ENCODE measurements at places on chromosomes 6 and 20. TPM values are rescaled to one million over a fixed set of nuclear protein-coding genes. Genes with fewer than 3 reads are reported as not detected.

GRCh38 chr6:150527100-150527499 is 72.6 kb upstream of the PLEKHG1 start:
- no peak for DNase-seq

- DNase-seq = no peak
Measured at GRCh38 chr20:37413379-37413778, 67.4 kb downstream of the SRC start.

- no peak for DNase-seq
Measured at GRCh38 chr6:2184700-2185455, 60.5 kb downstream of the GMDS start.

DNA sequence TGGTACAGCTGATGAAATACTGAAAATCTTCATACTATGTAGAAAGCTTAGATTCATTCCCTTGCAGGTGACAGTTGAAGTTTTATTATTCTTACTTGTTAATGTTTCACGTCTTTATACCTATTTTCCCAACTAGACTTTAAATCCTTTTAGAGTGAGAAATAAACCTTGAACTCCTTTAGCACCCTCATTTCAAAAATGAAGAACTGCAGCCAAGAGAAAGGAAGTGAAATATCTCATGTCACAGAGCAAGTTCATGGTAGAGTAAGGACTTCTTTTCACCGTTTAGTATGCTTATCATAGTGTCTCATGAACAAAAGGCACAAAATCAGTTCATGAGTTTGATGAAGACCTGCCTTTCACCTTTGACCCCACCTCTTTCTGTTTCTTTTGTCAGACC is 38.5 kb downstream of the ORC3 start:
- no peak for DNase-seq

GRCh38 chr20:18404172-18404571 is 62.7 kb downstream of the DZANK1 start:
- DNase-seq = no peak

DNA sequence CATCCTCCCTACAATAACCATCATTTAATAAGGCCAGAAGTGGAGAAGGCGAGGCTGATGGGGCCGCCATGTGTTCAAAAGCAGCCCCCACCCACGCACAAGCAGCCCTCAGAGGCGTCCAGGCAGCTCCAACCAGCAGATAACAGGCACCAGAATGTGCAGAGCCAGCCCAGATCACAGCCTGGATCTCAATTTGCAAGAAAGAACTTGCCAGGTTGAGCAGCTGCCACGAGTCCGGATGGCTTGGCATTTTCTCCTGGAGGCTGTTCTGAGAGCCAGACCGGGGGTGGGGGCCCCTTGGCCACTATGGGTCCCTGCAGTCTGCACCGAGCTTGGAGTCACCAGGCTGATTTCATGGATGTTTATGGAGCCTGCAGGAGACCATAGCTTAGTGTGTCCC is 338.1 kb downstream of the PREX1 start:
- DNase-seq = no peak

- peak; percentile 74 for DNase-seq
Measured at GRCh38 chr6:2853769-2854395, 12.2 kb upstream of the SERPINB1 start.

DNA sequence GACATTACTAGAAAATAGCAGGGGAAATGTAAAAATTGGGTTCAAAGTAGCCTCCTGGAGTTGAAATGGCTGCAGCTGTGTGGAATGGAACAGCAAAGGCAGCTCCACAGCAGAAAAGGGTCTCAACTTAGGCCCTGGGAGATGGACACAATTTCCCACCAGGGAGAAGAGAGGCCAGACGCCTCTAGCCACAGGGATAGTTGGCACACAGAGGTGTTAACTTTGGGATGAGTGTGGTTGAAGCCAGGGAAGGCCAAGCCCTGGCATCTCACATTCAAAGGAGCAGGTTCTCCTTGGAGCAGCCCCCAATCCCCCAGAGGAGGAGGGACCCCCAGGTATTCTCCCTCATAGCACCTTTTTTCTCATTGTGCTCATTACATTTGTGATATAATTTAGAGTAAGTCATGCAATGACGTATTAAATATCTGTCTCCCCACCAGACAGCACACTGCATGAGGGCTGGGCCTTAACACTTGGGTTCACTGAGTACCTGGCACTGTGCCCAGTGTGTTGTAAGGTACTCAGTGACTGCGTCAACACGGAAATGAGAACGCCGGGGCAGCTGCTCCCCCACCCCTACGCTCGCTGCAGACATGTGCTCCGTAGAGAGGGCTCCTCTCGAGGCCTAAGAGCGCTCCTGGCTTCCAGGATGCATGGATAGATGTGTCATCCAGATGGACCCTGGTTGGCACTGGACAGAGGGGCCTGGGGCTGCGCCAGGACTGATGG is 76.0 kb upstream of the CD93 start:
- DNase-seq = peak; percentile 94

- no peak for DNase-seq
Measured at GRCh38 chr6:30202366-30202765, 10.8 kb downstream of the TRIM26 start.

DNA sequence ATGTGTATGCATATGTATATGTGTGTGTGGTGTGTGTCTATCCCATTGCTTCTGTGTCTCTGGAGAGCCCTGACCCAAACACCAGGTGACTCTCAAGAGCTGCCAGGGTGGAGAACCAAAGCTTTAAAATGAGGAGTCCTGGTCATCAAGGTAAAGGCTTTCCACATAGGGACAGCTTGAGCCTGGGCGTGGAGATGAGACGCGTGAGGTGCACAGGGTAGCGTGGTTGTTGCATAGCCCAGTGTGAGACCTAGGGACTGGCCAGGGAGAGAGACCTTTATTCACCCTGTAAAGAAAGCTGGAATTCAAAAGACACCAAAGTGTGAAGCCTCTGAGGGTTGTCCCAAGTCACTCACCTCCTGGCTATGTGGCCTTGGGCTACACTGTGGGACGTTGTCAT is 149.1 kb downstream of the SYCP2 start:
- DNase-seq = no peak

- no peak for DNase-seq
Measured at GRCh38 chr6:169189686-169190085, 64.0 kb downstream of the THBS2 start.

GRCh38 chr6:20805021-20805420 is 270.8 kb downstream of the CDKAL1 start:
- no peak for DNase-seq

- no peak for DNase-seq
Measured at GRCh38 chr6:7546020-7546369, 4.5 kb downstream of the DSP start.

Gene CCM2L
- polyA plus RNA-seq = 2.7 TPM

Gene TRPC4AP
- 29.6 TPM for polyA plus RNA-seq

Gene TRERF1
- 2.1 TPM for polyA plus RNA-seq

Gene SLC17A1
- polyA plus RNA-seq = not detected

Measured in stomach (tissue), 19 donors.